ENCODE measurements at places on chromosomes 11 and 22.

- DNase-seq: peak; percentile 65
These were observed at the start of gene CHST1 for GRCh38 chr11:45665206-45665932. CHST1 (minus strand) TSS chr11:45665622; CDS start chr11:45650923, 14,699 bp downstream.

DNA sequence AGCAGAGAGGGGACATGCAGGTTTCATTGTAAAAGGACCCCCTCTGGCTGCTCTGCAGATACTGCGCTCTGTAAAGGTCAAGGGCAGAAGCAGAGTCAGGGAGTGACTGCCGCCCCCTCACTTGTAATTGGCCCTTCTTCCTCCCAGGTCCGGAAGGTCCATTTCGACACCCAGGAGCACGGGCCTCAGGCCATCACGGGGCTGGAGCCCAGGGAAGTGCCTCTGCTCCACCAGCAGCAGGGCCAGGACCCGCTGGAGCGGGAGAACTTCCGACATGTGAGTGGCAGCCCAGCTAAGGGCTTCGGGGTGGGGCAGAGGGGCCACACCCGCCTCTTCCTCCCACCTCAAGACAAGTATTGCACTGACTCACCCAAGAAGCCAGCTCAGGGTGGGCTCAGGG, 24.0 kb upstream of the LRRC10B start:
- DNase-seq: no peak

DNA sequence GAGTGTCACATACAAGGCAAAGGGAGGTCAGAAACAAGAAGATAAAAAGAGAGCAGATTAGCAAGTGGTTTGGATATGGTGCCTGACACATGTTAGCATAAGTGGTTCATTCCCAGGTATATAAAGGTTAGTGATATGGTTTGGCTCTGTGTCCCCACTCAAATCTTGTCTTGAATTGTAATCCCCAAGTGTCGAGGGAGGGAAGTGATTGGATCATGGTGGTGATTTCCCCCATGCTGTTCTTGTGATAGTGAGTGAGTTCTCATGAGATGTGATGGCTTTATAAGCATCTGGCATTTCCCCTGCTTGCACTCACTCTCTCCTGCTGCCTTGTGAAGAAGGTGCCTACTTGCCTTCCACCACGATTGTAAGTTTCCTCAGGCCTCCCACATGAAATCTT, 12.1 kb upstream of the DKK3 start:
- no peak for DNase-seq

- no peak for DNase-seq
These were observed at the start of gene CATSPERZ for GRCh38 chr11:64299847-64300648. CATSPERZ (plus strand) TSS chr11:64300358; CDS start chr11:64300411, 53 bp downstream.

DNA sequence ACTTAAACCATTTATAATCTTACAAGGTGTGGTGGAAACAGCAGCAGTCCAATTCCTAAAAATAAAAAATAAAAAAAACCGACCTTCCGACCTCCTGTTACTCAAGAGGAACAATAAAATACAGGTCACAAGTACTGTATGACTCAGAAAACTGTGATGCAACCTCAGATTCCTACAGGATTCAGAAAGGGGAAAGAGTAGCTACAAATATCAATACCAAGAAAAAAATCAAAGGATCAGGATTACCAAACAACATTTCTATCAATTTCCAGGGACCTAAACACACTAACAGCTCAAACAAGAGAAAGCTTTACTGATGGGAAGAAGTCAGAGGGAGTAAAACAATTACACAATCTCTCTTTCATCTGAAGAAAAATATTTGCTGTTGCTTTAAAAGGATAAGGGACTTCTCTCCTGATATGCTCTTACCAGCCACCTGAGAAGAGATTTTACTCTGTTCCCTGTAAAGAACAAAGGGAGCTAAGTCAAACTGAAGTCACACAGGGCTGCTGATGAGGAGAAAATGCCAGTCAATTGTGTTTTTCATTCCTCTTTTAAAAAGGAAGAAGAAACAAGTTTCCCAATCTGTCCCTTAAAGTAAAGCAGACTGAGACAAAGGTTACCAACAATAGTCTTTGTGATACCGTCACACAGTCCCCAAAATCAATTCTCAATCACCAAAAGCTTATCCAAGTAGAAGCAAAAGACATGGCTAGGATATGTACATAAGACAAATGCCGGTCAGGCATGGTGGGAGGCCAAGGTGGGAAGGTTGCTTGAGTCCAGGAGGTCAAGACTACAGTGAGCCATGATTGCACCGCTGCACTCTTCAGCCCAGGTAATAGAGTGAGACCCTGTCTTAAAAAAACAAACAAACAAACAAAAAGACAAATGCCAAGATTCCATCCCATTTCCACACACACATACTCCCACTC, 39.3 kb downstream of the AMBRA1 start:
- no peak for DNase-seq

DNA sequence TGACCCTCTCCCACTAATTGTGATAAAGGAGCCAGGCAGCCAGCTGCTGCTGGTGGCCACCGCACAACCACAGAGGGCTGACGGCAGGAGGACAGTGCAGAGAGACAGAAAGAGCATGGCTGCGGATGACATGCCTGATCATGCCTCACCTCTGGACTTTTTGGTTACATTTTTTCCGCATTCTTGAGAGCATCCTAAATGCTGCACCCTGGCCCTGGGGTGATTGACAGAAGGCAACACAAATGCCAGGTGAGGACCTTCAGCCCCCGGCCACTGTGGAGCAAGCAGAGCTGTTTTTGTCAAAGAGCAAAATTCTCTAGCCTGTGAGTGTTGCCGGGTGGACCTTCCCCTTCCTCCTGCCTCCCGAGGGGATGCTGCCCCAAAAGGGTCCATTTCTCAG, 78.5 kb downstream of the RPS6KA4 start:
- DNase-seq: no peak

DNA sequence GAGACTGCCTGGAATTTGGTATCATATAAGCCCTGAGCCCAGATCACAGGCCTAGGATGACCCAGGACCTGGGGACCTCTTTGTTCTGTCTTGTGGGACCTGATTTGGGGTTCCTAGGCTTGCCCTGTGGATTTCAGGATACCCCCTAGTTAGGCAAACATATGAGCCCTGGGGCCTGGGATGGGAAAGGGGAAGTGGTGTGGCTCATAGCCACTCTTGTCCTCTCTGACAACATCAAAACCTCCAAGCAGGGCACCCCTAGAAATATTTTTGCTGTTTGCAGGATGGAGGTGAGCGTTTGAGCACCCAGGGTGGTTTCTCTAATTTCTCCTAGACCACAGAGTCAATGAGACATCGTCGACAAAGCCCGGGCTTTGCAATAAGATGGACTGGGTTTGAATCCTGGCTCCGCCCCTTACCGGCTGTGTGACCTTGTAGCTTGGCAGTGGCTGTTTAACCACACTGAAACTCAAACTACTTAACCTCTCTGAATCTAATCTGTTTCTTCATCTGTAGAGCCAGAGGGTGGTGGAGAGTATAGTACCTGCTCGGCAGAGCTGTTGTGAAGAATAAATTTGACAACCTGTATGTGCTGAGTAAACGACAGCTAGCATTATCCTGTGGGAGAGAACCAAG, 5.3 kb upstream of the LRRC10B start:
- no peak for DNase-seq

GRCh38 chr11:30310623-30311022, 12.3 kb upstream of the ARL14EP start:
- DNase-seq: no peak

DNA sequence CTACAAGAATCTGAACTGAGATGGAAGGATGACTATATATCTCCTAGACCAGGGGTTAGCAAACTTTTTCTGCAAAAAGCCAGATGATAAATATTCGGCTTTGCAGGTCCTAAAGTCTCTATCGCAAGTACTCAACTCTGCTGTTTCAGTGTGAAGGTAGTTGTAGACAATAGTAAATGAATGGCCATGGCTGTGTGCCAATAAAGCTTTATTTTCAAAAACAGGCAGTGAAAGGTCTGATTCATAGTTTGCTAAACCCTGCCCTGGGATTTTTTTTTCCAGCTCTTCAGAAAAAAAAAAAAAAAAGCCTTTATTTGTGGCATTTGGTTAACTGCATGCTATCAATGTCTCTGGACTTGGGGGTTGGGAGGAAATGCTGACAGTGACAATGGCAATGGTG, 37.5 kb downstream of the FAM227A start:
- no peak for DNase-seq

DNA sequence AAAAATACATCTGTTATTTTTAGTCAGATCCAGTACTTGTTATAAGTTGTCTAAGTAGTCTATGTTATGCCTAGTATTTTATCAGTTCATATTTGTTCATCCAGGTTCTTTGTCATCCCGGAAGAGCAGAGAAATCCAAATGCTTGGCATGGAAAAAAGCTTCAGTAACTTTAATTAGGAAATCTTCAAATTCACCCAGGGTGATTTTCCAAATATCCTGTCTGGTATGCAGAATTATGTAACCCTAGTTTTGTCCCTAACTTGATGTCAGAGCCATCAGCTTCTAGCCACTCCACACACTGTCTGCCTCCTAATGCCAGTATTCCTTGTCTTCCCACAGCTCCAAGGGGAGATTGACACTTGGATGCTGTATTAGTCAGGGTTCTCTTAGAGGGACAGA, 216.2 kb downstream of the ARHGAP42 start:
- no peak for DNase-seq

DNA sequence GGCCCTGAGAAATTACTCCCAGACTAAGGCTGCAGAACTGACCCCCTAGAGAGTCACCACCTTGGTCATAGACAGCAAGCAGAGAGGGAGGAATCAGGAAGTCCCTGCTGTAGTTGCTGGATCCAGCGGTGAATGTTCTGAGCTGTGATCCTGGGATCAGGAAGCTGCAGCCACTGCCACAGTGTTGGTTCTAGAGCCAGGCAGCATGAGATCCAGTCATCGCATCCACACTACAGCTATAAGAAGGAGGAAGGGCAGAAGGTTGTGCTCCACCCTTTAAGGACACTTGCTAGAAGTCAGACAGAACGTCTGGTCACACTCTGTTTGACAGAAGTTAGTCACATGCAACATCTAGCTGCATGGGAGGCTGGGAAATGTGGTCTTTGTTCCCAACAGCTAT, 104.7 kb upstream of the OR4B1 start:
- DNase-seq: no peak

GRCh38 chr22:19796160-19796559, 35.6 kb downstream of the TBX1 start:
- DNase-seq: no peak

GRCh38 chr11:94567181-94567670, at the start of gene PIWIL4:
PIWIL4 (plus strand) TSS chr11:94567368; CDS start chr11:94567519, 151 bp downstream.
- no peak for DNase-seq

GRCh38 chr22:38569972-38570778, at the start of gene DMC1:
DMC1 (minus strand) TSS chr22:38570183; CDS start chr22:38568256, 1,927 bp downstream.
- DNase-seq: peak; percentile 97

DNA sequence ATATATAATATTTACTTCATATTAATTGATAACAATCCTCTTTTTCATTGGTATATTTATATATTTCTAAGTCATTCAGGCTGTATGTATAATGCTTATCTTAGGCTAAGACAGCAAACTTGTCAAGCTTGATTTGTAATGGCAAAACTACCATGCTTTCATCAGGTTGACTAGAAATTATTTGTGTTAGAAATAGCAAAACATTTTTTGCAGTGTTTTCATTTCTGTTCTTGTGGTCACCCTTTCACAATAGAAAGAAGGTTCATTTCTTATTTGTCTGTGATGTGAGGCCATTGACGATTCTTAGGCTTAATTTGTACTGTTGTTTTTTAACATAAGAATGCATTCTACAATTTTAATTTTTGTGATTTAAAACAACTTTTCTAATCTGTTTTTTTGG, 197.6 kb downstream of the TMEM135 start:
- no peak for DNase-seq
